ENCODE measurements at places on chromosomes 5 and 9. TPM values are rescaled to one million over a fixed set of nuclear protein-coding genes. Genes with fewer than 3 reads are reported as not detected.

GRCh38 chr9:69898714-69899209, 78.1 kb downstream of the CFAP95 start:
- no peak for DNase-seq

The GRIN1 gene
- total RNA-seq, result 0.55 TPM

- DNase-seq, result no peak
Observed at GRCh38 chr5:74516211-74516636, 124.3 kb downstream of the ENC1 start.

- no peak for DNase-seq
Observed at GRCh38 chr9:107684224-107684623, 194.7 kb upstream of the KLF4 start.

The STING1 gene
- not detected for total RNA-seq

DNA sequence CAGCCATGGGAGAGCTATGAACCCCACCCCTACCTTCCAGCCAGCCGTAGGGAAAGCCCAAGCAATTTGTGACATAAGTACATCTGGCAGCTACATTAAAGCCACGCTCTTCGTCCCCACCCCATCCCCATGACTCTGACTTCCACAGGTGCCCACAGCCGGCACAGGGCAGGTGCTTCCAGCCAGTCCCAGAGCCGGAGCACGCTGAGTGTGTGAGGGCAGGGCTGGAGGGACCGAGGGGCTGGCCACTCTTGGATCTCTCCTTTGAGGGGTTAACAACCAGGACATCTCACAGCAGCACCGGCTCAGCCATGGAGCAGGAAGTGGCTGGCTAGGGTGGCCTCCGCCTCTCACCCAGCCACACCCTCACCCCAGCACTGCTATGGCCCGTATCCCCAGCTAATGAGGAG, 2.4 kb upstream of the FAM78A start:
- no peak for DNase-seq

- DNase-seq, result no peak
Observed at GRCh38 chr9:135951889-135952663, 9.1 kb downstream of the UBAC1 start.

The INSL4 gene
- not detected for total RNA-seq

The DUSP1 gene
- total RNA-seq, result 5.3 TPM

The MAN2A1 gene
- 28.7 TPM for total RNA-seq

The TCF7 gene
- total RNA-seq, result 0.97 TPM

The SKP2 gene
- total RNA-seq, result 81.1 TPM

DNA sequence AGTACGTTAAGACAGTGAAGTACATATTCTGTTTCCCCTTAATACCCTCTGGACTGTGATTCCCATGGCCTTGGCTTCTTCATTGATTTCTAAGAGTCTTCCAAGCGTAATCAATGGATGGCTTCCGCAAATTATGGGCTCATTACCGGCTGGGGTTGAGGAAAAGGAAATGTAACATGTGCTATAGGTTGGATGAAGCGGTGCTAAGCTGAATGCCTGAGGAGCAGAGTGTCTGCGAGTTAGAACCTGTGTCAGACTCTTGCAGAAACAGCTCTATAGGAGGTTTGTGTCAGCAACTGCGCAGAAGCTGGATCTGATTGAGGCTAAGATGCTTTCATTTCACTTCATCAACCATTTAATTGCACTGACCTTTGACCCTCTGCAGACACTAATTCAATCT, 114.3 kb upstream of the CDH18 start:
- DNase-seq, result no peak

DNA sequence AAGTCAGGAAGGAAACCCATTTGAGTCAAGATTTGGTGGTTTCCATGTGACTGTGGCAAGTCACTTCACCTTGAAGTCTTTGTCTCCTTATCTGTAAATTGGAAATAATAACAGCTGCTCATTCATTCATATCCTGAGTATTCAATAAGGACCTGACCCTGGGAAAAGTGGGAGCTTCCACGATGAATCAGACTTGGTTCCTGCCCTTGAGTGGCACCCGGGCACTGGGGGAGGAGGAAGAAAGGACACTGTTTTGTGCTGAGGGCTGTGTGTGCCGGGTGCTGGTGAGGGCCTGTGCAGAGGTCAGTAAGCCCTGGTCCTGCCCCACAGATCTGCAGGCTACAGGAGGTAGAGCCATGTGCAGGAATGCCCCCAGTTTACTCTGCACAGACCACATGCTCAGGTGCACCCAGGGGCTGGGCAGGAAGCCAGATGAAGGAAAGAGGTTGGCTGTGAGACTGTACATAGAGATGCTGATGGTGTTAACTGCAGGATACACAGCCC, 6.8 kb downstream of the NDST1 start:
- DNase-seq, result peak; percentile 25

GRCh38 chr9:78252616-78253015, 16.7 kb downstream of the CEP78 start:
- DNase-seq, result no peak

GRCh38 chr5:149733129-149733900, 3.2 kb downstream of the PPARGC1B start:
- no peak for DNase-seq

The ZBTB26 gene
- 15.6 TPM for total RNA-seq

Data from OCI-LY7 (cell line).